ENCODE measurements at places on chromosomes 2 and 18. TPM values are rescaled to one million over a fixed set of nuclear protein-coding genes. Genes with fewer than 3 reads are reported as not detected.
A peak's percentile ranks its signal among the peaks of the same experiment; 100 is the strongest.

DNA sequence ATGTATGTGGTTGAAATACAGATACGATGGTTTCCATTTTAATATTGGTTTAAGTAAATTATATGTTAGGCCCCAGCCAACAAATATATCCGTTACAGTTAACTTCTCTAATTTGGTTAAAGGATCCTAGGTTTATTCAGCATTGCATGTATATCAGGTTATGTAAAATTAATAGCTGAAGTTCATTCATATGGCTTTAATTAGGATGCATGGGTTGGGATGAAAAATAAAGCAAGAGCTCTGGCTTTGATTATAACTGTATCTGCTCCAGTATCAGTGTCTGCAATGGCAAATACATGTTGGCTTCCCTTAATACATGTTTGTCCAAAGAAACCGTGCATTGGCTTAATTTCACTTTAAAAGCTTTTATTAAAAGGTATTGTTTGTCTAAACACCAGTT lies 435.7 kb upstream of the SETBP1 start:
- DNase-seq = no peak

AGAP1 gene
- 2.9 TPM for total RNA-seq

DNA sequence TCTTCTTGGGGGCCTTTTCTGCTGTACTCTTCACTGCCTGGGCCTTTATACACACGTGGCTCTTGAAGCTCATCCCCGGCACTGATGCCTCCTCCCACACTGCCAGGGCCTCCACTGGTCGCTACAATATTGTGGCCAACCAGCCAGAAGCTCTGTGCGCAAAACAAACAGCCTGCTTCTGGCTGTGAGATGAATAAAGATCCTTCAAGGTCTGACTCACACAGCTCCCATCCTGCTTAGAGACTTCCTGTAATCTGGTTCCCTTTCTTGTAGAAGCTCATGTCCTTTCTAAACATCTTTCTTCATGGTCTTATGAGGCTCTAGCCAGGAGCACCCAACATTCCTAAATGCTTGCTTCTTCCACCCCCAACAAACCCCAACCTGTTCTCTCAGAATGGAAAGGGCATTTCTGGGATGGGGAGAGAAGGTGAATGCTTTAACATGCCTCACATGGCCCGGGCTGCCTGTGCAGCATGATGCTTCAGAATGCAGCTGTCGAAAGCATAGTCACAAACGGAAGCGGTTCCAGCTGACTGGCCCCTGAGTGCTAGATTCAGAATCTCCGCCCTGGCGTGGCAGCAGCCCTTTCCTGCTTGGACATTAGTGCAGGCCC lies 24.6 kb downstream of the NRP2 start:
- DNase-seq = peak; percentile 19

DNA sequence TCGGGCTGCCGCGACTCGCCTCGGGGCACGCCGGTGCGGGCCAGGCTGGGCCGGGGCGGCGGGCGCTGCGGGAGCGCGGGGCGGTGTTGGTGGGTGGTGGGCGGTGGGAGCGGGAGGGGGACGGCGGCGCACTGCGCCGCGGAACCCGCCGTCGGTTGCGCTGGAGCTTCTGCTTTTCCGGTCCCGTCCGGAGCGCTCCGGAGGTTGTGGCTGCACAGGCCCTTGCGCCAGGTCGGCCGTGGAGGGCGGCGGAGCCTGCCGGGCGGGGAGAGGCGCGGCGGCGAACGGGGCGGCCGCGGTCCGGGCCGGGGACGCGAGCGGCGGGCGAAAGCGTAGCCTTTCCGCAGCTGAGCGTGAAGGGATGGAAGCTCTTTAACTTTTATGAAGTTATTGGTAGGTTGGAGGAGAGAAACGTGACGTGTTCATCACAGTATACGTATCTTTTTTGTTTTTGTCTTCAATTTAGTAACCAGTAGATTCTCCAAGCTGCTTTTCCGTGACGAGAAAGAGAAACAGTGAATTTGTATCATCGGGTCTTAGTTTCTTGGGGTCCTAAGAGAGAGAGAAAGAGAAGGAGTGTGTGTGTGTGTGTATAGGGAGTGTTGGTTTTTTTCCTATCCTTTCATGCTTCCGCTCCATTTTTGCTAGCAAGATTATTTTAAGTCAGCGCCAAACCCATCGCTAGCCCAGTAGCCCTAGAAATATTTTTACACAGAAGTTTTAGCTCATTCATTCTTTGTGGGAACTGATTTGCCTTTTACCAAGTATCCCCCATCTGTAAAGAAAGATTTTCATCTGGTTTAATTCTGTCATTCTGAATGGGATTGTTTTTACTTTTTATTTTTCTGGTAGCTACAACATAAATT lies 535 bp downstream of the ATG4B start:
- DNase-seq = peak; percentile 50

GRCh38 chr2:101080211-101081068 lies 70.7 kb downstream of the TBC1D8 start:
- no peak for DNase-seq

DNA sequence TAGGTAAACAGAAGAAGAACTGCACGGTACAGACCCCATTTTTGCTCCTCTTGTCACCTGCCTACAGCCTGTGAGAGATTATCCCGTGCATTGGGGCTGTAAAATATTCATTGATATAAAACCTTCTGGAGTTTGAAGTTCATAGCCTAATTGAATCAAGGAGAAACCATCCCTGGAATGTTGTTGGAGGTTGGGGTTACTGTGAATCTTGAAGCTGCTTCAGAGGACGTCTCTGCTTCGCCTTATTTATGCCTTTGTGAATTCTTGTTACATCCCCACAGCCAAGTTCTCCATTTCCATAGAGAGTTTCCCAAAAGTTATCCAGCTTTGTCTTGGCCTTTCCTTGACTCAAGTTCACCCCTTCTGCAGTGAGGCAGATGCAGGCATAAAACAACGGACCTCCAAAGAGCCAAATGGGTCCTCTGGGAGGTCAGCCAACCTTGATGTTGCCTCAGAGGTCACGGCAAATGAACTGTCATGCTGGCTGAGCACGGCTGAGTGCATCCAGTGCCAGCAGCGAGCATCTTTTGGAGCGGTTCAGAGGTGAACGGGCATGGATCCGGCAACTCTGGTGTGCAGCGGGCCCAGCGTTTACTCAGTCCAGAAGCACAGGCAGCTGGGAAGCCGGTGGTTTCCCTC lies 317.6 kb downstream of the PRKCE start:
- DNase-seq = no peak

DNA sequence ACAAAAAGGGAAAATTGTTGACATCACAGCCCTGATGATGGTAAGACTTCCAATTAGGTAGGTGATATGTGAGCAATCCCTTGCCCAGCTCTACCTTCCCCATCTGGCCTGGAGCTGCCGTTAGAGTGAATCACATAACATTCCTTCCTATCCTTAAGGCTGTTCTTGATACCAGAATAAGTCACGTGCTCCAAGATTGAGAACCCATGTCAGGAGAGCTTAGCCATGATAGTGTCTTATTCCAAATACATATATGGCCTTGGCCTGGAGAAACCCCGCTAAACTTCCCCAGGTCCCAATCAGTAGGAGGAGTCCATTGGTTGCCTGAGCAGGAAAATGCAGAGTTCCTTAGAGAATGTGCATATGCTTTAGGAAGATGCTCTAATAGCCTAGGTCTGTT lies 70.0 kb upstream of the ACVR2A start:
- DNase-seq = no peak

FAM228A gene
- total RNA-seq = 0.81 TPM

DNA sequence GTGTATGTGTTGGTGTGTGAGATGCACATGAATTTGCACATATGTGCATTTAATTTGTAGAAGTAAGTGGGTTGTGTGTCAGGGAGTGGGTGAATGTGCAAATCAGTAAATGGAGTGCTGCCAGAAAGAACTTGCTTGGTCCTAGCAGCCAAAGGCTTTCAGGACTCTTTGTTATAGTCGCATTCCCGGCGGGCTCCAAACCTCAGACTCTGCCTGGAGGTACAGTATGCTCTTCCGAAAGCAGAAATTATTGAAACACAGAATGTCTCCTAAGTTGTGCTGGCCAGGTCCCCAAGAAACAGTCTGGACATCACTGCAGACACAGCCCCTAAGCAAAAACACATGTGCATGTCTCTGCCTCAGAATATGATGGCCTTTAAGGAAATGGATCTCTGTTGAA lies 232.4 kb downstream of the INSIG2 start:
- DNase-seq = no peak

DNA sequence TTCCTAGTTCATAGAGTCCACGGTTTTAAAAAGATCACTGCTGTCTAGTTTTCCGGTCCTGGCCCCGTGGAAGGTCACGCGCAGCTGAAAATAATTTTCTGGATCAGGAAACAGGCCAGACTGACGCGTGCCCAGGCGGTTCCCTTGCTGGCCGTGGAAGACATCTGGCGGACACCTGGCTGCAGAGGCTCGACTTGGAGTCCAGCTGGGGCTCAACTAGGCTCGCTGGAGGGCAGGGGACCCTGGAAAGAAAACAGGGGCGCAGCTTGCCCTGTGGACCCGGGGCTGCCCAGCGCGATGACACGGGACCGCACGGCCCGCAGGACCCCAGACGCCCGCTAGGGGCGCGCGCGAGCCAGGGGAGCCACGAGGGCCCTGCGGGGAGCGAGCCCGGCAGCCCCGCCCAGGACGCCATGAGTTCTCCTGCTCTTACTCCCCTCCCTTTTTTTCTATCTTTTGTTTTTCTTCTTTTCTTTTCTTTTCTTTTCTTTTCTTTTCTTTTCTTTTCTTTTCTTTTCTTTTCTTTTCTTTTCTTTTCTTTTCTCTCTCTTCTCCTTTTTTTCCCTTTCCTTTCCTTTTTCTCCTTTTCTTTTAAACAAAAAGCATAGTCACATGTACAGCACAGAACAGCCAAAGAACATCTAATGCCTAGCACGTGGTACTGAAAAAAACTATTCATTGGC lies 43.2 kb upstream of the UBE2F start:
- peak; percentile 77 for DNase-seq

- DNase-seq = no peak
Measured at GRCh38 chr2:200048421-200048820, 93.0 kb downstream of the MAIP1 start.

- DNase-seq = no peak
Measured at GRCh38 chr2:11567631-11568031, 33.8 kb downstream of the GREB1 start.

CPO gene
- total RNA-seq = not detected

- DNase-seq = no peak
Measured at GRCh38 chr18:38698088-38698487, 1132.5 kb upstream of the CELF4 start.

GRCh38 chr2:155944218-155944617 lies 388.3 kb downstream of the NR4A2 start:
- no peak for DNase-seq

Data from CD4-positive, alpha-beta memory T cell (primary cell).